ENCODE measurements at places on chromosomes 16 and 17.
A peak's percentile ranks its signal among the peaks of the same experiment; 100 is the strongest.

GRCh38 chr17:8898636-8899035 lies 31.2 kb upstream of the PIK3R6 start:
- DNase-seq: no peak
- H3K4me3 ChIP-seq: peak overlapping the region; percentile 51
- peak overlapping the region; percentile 93 for H3K27ac ChIP-seq
- peaks cover 64% of the 10 kb centered on the region for H3K36me3 ChIP-seq

DNA sequence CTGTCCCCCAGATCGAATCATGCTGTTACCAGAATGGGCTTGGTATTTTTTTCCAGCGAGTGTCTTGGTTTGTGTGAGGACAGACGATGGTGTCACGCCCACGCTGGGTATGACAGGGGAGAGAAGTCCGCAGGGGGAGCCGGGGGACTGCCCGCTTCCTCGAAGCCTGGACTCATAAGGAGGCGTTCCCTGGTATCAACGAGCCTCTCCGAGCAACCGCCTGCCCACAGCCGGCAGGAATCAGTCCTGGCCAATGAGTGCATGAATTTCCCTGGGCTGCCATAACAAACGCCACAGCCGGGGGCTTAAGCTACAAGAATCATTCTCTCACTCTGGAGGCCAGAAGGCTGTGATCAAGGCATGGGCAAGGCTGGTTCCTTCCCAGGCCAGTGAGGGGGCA lies 26.1 kb upstream of the JPH3 start:
- H3K36me3 ChIP-seq: no peaks in the 10 kb centered on the region
- no peak for DNase-seq
- H3K27me3 ChIP-seq: peaks cover 13% of the 10 kb centered on the region
- H3K4me1 ChIP-seq: no peaks in the 10 kb centered on the region
- H3K27ac ChIP-seq: no peak overlapping the region

DNA sequence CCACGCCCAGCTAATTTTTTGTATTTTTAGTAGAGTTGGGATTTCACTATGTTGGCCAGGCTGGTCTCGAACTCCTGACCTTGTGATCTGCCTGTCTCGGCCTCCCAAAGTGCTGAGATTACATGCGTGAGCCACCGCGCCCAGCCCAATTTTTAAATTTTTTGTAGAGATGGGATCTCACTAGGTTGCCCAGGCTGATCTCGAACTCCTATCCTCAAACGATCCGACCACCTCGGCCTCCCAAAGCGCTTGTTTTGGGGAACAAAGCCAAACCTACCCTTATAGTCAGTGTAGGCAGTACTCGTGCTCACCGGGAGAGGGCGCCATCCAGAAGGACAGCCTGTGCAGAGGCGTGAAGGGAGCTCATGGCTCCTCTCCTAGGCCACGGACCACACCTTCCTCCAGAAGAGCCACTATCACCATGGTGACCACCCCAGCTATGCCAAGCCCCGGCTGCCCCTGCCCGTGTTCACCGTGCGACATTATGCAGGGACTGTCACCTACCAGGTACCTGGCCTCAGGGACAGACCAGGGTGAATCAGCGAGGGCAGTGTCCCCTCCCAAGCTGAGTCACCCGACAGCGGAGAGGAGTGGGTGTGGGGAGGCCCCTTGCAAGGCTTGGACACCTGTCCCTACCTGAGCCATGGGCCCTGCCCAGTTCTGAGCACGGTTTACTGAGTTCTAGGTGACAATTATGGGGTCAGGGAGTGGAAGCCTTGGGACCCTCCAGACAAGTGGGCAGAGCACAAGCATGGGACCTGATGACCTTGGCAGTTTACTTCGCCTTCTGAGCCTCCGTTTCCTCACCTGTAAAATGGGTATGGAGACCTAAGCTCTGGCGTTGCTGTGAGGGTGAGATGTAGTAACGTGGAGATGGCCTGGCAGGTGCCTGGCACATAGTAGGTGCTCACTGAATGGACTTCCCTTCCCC lies 13.7 kb downstream of the MYO15B start:
- no peak overlapping the region for H3K27ac ChIP-seq
- DNase-seq: peak; percentile 42
- H3K27me3 ChIP-seq: peaks cover 1% of the 10 kb centered on the region
- H3K4me3 ChIP-seq: no peak overlapping the region
- no peaks in the 10 kb centered on the region for H3K36me3 ChIP-seq

GRCh38 chr17:78779850-78780249 lies 2.2 kb downstream of the CYTH1 start:
- peak; percentile 64 for DNase-seq
- no peaks in the 10 kb centered on the region for H3K27me3 ChIP-seq
- H3K4me3 ChIP-seq: peak overlapping the region; percentile 90
- peaks cover 13% of the 10 kb centered on the region for H3K36me3 ChIP-seq
- H3K27ac ChIP-seq: peak overlapping the region; percentile 96
- H3K4me1 ChIP-seq: peaks cover 54% of the 10 kb centered on the region

GRCh38 chr17:41667280-41668041 lies 21.2 kb upstream of the EIF1 start:
- no peak for DNase-seq
- H3K36me3 ChIP-seq: peaks cover 2% of the 10 kb centered on the region

GRCh38 chr17:2075336-2076086 lies 20.6 kb downstream of the HIC1 start:
- no peaks in the 10 kb centered on the region for H3K27me3 ChIP-seq
- H3K36me3 ChIP-seq: peaks cover 49% of the 10 kb centered on the region
- DNase-seq: no peak

DNA sequence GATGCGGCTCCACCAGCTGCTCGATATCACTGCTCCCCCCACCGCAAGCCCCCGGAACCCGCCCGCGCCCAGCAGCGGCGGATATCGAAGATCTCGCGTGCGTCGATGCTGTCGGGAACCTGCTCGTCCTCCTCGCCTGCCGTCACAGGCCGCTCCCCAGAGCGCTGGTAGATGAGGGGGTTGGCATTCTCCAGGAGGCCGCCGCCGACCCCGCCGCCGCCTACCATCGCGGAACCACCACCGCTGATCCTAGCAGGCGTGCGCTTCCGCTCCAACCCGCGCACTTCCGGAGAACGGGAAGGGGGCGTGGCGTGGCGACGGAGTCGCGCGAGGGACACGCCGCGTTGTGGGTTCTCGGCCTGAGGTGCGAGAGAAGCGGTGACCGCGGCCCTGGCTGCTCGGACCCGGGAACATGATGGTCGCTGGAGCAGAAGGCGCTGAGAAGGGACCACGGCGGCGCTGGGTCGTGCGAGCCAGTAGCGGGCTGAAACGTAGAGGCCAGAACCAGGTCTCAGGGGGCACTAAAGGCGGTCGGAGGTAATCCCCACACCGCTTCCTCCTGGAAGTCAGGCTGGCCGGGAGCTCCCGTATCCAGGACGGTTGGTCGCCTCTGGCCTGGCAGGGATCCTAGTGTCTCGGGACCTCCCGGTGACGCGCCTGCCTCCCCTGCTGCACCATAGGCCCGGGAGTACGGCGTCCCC lies at the start of gene CIAO2B:
Gene CIAO2B, minus strand, starts transcription at position 265 of the 701 bp plus-strand sequence. Its CDS starts 38 bp downstream, at position 227.
- H3K27me3 ChIP-seq: no peaks in the 10 kb centered on the region
- H3K36me3 ChIP-seq: peaks cover 31% of the 10 kb centered on the region
- peak within 1 kb of the TSS; percentile 96 for H3K4me3 ChIP-seq

DNA sequence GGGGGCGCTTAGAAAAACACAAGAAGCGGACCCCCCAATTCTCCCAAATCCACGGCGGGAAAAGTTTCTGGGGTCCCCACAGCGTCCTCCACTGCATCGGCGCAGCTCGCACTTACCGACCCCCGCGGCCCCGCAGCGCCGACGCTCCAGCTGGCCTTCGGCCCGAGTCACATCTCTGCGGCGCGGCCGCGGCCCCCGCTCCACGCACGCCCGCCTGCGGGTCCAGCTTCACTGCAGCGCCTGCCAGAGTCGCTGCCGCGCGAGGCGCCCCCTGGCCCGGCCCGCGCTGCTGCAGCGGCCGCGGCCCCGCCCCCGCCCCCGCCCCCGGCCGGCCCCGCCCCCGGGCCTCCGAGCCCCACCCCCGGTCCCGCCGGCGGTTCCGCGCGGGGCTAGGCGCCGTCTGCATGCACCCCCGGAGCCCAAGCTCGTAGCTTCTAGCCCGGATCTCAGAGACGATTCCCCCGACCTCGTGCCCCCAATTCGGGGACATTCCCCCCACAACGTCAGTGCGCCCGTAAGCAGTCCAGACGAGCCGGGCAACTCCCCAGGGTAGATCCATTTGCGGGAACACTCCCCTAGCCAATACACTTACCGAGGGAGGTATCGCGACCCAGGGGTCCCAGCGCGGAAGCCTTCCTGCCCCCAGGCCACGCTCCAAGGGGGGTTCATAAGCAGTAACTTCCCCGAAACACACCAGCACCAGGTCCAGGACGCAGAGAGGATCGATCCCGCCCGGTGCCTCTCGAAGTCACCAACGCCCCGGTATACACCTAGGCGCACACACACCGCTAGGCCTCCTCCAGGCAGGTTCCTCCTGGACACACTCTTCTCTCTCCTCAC lies at the start of gene GPRC5B:
Gene GPRC5B, minus strand, starts transcription at position 238 of the 840 bp plus-strand sequence. CDS start 12,003 bp downstream, outside the sequence.
- H3K27ac ChIP-seq: no peak within 1 kb of the TSS
- DNase-seq: peak; percentile 26
- peaks cover 16% of the 10 kb centered on the region for H3K4me1 ChIP-seq

GRCh38 chr16:89422905-89423630 lies 67.3 kb downstream of the ANKRD11 start:
- H3K4me1 ChIP-seq: peaks cover 64% of the 10 kb centered on the region
- H3K27me3 ChIP-seq: no peaks in the 10 kb centered on the region
- peaks cover 22% of the 10 kb centered on the region for H3K36me3 ChIP-seq
- H3K4me3 ChIP-seq: peak overlapping the region; percentile 53
- peak; percentile 46 for DNase-seq

GRCh38 chr17:49603238-49603637 lies 27.6 kb downstream of the NXPH3 start:
- H3K4me1 ChIP-seq: no peaks in the 10 kb centered on the region
- no peak for DNase-seq

Measured in activated T-helper 1 cell treated with anti-CD3 and anti-CD28 coated beads, Interleukin-12 subunit alpha, Interleukin-12 subunit beta, Interleukin-2, Interleukin-4 antibody, amounts not matched to agents 30 ng/mL and 10 ng/mL and 1 ng/mL, durations not matched to agents 14 hours and 24 hours and 36 hours (primary cell).